ENCODE measurements at places on chromosomes 1 and 21. TPM values are rescaled to one million over a fixed set of nuclear protein-coding genes. Genes with fewer than 3 reads are reported as not detected.

Gene CCDC27
- not detected for total RNA-seq

Gene ZMYM1
- total RNA-seq, result 21.2 TPM

Gene HOOK1
- 23.3 TPM for total RNA-seq

Gene IKBKE
- 7.1 TPM for total RNA-seq

Gene HNRNPR
- total RNA-seq, result 128 TPM

Gene KCNH1
- total RNA-seq, result 0.17 TPM

Gene TTC39A
- 0.35 TPM for total RNA-seq

Gene CRYAA
- not detected for total RNA-seq

Gene KRTAP10-1
- total RNA-seq, result not detected

Gene TFAP2E
- total RNA-seq, result 0.30 TPM

Gene CD2
- total RNA-seq, result not detected

Gene AQP10
- total RNA-seq, result not detected

Gene MAP1LC3C
- total RNA-seq, result not detected

Gene LAMB3
- total RNA-seq, result 1,572 TPM

Gene AADACL4
- total RNA-seq, result not detected

Gene ACTN2
- not detected for total RNA-seq

Gene LRRC53
- not detected for total RNA-seq

Gene TRIM58
- total RNA-seq, result not detected

Gene TRABD2B
- total RNA-seq, result 2.6 TPM

Gene TSPAN2
- total RNA-seq, result 0.42 TPM

Gene TMEM82
- total RNA-seq, result not detected

Gene C4BPA
- total RNA-seq, result not detected

Gene HTR6
- not detected for total RNA-seq

Gene MCOLN2
- total RNA-seq, result 3.1 TPM

Gene INAVA
- 25.1 TPM for total RNA-seq

Gene KCNA3
- not detected for total RNA-seq

Gene SLC9C2
- total RNA-seq, result not detected

Gene BMP8B
- total RNA-seq, result 0.21 TPM

Data from MCF 10A (cell line).